ENCODE measurements at places on chromosomes 6 and 20.
A peak's percentile ranks its signal among the peaks of the same experiment; 100 is the strongest.

DNA sequence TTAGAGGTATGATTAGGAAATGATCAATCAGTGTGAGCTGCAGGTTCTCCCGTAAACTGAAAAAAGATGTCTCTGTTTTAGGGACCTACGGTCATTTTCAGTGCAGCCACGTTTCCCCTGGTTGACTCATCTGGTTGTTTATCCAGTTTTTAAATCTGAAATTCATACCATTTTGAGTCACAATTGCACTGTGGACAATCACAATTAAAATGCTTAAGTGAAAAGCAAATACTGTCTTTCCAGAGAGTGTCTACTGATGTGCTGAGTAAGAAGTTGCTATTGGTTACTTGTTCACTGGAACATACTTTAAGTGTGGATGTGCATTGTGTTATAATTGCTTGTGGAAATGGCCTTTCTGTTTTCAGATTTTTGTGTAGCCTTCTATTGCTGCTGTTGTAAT, 305.1 kb upstream of the SASH1 start:
- no peak for DNase-seq

DNA sequence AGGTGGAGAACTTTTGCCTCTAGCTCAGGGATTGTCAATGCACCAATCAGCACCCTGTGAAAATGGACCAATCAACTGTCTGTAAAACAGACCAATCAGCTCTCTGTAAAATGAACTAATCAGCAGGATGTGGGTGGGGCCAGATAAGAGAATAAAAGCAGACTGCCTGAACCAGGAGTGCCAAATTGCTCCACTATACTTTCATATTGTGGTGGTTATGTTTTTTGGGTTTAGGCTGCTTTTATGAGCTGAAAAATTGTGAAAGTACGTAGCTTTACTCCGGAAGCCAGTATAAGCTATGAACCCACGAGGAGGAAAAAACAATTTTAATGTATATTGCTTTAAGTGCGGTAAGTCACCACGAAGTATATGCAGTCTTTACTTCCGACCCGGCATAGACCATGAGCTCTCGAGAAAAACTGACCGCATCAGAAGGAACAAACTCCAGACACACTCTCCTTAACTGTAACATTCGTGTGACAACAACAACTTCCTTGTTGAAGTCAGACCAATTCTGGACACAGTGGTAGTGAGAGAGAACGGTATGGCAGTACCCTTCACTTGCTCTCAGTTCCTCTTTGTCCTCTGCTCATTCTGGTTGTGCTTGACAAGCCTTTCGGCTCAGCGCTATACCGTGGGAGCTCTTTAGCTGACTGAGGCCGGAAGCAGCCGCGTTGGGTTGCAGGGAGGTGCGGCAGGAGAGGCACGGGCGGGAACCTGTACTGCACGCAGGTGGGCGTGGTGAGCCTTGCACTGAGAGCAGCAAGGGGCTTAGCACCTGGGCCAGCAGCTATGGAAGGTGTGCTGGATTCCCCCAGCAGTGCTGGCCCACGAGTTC, 81.9 kb upstream of the E2F3 start:
- DNase-seq = peak; percentile 75

DNA sequence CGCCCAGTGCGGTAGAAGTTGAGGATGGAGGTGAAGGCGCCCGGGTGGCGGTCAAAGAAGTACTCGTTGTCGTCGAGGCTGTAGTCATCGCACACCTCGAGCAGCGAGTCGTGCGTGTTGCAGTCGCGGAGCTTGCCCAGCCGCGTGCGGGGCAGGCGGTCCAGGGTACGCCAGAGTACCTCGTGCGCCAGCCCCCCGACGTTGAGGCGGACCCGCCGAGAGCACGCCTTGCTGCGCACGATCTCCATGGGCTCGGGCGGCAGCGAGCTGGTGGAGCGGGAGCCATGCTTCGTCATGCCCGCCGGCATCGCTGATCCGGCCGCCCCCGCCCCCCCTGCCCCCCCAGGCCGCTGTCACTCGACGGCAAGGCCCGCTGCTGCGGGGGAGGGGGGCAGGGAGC, 295 bp downstream of the KCNB1 start:
- no peak for DNase-seq

- DNase-seq = no peak
Observed at GRCh38 chr20:40766790-40767614, 78.0 kb upstream of the MAFB start.

GRCh38 chr6:32815115-32815514, 1.7 kb downstream of the HLA-DOB start:
- no peak for DNase-seq

DNA sequence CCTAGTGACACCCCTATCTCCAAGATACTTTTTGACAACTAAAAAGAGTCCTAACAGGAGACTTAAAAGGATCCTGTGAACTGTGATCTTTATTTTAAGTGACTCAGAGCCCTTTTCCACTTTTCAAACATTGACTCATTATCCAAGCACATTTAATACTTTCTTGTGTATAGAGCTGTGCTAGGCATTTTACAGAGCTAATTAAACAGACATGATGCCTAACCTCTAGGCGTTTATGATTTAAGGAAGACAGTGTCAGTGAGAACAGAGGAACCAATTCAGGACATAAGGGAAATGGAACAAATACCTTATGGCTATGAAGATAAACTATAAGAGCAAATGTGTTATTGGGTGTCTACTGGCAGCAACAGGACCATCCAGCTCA, 282.6 kb downstream of the TPBG start:
- no peak for DNase-seq

- no peak for DNase-seq
Observed at GRCh38 chr6:344816-345340, 46.7 kb upstream of the IRF4 start.

DNA sequence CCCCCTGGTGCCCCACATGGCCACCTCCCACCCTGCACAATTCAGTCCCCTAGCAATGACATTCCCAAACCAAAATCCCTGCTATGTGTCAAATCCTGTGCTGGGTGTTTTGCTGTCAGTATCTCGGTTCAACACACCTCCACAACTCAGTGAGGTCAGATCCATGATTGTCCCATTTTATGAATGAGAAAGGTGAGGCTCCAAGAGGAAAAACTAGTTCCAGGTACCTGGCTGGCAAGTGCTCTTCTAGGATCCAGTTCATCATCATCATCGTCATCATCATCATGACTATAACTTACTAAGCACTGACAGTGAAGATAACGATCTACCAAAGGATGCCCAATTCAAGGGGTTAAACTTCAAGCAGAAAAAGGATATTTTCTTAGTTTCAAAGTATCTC, 15.2 kb downstream of the ID1 start:
- no peak for DNase-seq

GRCh38 chr6:4774296-4774695, 1.9 kb upstream of the CDYL start:
- DNase-seq = no peak

- DNase-seq = peak; percentile 35
Observed at GRCh38 chr6:149033454-149033853, 284.1 kb upstream of the TAB2 start.

DNA sequence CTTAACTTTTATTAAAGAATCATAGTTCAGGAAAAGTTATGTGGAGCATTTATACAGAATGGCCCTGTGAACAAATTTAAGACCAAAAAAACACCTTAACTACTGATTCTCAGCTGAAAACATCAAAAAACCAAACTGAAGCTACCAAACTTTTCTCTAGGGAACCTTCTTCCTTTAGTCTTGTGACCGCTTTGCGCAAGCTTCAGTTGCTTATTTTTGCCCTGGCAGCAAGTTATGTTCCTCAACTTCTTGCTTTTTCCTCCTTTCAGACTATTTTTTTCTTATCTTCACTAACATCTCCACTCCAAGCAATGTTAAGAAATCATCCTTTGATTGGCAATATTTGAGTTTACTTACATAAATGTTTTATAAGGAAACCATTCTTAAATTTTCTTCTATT, 100.1 kb downstream of the MYB start:
- no peak for DNase-seq

DNA sequence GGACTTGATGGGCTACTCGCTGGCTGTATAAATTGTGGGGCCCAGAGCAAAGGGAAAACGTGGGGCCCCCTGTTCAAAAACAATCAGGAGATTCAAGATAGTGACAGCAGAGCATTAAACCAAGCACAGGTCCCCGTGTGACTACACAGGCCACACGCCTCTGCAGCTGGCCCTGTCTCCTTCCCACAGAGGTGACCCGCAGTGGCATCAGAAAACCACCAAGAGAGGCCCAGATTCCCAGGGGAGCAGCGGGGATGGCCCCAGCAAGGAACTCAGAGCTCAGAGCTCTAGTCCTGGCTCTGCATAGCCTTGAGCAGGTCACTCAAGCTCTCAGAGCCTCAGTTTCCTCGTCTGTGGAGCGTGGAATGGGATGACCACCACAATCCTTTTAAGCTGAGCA, 57.6 kb downstream of the CPNE5 start:
- no peak for DNase-seq

- DNase-seq = no peak
Observed at GRCh38 chr20:39645131-39645530, 683.0 kb downstream of the DHX35 start.

GRCh38 chr20:63290677-63291472, 2.1 kb upstream of the COL20A1 start:
- peak; percentile 87 for DNase-seq

DNA sequence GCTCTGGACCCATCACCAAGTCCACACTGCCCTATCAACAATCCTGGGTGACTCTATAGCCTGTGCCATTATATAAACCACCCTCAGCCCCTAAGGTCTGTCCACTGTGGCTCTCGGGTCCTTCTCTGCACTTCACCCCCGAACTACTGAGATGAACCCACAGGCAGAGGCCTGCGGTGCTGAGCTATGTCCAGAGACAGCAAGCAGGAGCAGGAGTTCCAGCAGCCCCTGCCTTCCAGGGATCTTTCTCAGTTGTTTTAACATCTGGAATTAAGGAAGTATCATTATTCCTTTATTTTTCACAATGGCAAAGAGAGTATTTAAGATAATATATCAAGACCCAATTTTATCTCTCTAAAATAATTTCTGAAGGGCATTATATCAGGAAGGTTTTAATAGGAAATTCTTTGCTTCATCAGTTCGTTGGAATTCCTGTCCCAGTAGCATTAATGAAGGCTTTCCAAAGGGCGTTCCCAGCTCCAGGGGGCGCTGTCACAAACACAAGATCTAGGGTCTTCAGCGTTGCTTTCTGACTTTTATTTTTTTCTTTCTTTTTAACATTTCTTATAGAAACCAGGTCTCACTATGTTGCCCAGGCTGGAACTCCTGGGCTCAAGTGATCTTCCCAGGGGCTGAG, 27.3 kb downstream of the RRBP1 start:
- DNase-seq = peak; percentile 38

DNA sequence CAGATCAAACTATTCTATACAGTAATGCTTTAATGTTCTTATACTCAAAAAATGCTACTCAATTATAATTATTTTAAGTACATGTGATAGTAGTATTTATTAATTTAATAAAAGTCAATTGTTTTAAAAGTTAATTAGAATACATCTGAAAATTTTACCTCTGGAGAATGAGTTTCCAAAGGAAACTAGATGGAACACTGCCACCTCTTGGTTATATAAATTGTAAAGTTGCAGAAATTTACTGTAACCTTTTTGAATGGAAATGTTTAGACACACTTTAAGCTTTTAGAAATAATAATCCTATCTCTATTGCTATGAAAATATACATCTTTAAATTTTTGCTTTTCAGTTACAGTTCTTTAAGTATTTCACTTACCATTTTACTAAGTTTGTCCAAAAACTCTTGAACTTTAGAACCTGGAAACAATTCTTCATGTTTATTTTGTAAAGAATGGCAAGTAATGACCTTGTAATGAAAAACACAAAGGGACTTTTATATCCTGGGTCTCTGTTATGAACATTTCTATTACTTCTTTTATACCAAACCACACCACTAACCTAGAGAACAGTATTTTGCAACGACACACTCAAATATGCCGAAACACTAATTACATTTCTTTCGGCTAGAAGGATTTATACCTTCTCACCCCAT, 10.9 kb upstream of the BMP5 start:
- no peak for DNase-seq

GRCh38 chr6:123338394-123338793, 298.4 kb downstream of the TRDN start:
- DNase-seq = no peak

- no peak for DNase-seq
Observed at GRCh38 chr6:56329271-56330050, 82.1 kb upstream of the COL21A1 start.

- DNase-seq = no peak
Observed at GRCh38 chr6:128439627-128440026, 80.8 kb downstream of the PTPRK start.

GRCh38 chr6:36248980-36249379, 20.9 kb upstream of the PNPLA1 start:
- DNase-seq = no peak

DNA sequence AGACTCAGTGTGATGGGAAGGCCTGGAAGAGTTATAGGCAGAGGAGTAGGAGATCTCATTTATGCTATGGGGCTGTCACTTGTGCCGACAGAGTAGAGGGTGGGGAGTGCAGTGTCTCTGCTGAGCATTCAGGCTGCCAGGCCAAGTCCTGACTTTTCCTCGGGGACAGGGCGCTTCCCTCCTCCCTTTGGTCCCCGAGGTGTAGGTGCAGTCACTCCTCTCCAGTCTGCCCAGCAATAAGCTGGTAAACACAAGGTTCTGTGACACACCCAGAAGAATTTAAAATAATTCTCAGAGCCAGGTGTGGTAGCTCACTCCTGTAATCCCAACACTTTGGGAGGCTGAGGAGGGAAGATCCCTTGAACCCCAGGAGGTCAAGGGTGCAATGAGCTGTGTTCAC, 109.4 kb downstream of the CRYBG1 start:
- DNase-seq = no peak

- no peak for DNase-seq
Observed at GRCh38 chr6:45375449-45375848, 2.3 kb downstream of the SUPT3H start.

DNA sequence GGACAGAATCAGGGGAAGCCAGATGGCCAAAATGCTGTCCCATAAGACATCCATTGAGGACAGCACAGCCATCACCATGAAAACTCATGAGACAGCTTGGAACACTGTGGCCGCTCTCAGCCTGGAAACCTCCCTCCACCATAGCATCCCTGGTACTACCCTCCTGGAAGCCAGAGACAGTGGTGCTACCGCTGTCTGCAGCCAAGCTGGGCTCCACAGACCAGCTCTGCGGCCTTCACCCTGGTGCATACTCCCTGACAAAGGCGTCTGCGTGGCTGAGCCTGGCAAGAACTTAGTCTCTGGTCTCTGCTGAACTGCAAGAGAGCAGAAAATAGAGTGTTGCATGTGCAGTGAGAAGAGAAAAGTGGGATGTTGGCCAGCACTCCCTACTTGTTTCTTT, 558.0 kb downstream of the C6orf118 start:
- no peak for DNase-seq

- DNase-seq = no peak
Observed at GRCh38 chr6:121925024-121925423, 474.4 kb upstream of the HSF2 start.

Measured in stimulated activated naive CD8-positive, alpha-beta T cell treated with anti-CD3 and anti-CD28 coated beads, Interleukin-15, Interleukin-2, amounts not matched to agents 100 U/mL and 50 U/mL, for 24 hours (primary cell).